ENCODE measurements at places on chromosomes 11 and 22.

DNA sequence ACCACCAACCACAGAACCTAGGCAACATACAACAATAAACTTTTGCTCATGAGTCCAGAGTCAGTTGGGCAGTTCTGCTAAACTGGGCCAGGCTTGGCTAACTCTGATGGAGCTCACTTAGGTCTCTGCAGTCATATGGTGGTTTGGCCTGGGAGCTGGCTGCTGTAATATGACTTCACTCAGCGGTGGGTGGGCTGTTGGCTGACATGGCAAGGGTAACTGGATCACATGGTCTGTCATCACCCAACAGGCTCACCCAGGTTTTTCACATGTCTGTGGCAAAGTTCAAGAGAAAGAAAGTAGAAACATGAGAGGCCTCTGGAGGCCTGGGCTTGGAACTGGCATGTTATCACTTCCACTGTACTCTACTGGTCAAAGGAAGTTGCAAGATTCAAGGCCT lies 43.2 kb upstream of the CLMP start:
- no peak for DNase-seq

GRCh38 chr11:45110562-45110961 lies 35.9 kb upstream of the PRDM11 start:
- peak; percentile 83 for DNase-seq

DNA sequence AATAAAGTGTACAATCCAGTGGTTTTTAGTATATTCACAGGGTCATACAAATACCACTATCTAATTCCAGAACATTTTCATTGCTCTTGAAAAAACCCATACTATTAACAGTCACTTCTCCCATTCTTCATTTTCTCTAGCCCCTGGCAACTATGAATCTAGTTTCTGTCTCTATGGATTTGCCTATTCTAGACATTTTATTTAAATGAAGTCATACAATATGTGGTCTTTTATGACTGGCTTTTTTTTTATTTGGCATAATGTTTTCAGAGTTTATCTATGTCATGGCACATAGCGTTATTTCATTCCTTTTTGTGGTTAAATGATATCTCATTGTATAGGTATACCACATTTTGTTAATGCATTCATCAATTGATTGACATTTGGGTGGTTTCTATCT lies 59.4 kb downstream of the KDM2A start:
- DNase-seq: no peak

GRCh38 chr11:37496201-37496600 lies 898.2 kb upstream of the RAG2 start:
- DNase-seq: no peak

DNA sequence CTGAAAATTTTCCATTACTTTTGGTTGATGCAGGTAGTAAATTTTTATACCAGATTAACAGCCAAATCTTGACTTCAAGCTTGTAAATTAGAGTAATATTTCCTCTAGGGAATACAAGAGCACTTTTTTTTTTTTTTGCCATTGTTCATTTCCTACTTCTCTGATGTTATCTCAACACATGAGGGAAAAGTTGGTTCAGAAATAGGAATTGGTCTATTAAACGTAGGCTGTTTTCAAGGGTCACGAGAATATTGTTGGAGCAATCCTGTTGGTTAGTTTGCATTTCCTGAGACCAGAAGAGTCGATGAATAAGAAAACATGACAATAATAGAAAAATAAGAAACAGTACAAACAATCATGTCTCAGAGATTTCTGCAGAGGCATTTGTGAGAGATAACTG lies 453.9 kb upstream of the CCDC179 start:
- no peak for DNase-seq

GRCh38 chr11:102322560-102322959 lies 5.3 kb downstream of the BIRC3 start:
- no peak for DNase-seq

DNA sequence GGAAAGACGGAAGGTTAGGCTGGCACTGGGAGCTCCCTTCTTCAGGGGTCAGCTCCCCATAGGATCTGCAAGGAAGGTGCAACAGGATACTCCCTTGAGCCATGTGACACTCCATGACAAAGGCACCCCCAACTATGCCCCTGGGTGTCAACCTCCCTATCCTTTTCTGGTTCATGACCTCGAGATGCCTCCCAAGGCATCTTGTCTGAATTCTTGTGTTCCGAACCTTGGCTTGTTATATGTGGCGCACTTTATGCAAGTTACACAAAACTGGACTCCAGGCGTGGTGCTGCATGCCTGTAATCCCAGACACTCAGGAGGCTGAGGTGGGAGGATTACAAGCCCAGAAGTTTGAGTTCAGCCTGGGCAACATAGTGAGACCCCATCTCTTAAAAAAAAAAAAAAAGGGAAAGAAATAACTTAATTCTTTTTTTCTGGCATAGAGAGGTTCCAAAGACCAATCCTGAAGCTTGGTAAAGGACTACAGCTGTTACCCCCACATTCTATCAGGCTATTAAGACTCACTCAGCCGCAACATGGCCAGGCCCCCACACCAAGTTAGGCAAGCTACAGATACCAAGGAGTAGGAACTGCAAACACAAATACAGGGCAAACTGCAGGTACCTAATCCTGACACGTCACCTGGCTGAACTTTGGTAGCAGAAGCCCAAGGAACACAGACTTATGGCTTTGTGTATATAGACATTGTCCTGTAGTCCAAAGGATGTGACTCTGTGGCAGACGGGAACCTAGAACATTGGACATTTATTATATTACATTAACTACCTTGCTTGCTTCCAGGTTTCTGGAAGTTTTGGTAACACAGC lies 1.4 kb downstream of the C11orf24 start:
- no peak for DNase-seq

- DNase-seq: peak; percentile 42
Measured at GRCh38 chr22:26502688-26503561, 9.3 kb downstream of the TFIP11 start.

DNA sequence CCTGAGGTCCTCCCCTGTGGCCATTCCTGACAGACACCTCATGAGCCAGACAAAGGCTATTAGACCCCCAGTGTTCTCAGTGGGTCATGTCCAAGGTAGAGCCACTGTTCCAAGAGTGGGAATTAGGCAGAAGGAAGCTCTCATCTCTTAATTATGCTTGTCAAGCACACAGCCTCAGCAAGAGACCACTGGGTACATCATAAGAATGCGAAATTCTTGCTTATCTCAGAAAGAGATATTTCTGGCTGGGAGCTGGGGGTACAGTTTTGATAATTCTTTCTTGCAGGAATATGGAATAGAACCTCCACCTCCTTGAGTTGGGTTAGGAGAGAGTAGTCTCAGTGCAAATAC lies 1280.0 kb upstream of the CNTN5 start:
- no peak for DNase-seq

DNA sequence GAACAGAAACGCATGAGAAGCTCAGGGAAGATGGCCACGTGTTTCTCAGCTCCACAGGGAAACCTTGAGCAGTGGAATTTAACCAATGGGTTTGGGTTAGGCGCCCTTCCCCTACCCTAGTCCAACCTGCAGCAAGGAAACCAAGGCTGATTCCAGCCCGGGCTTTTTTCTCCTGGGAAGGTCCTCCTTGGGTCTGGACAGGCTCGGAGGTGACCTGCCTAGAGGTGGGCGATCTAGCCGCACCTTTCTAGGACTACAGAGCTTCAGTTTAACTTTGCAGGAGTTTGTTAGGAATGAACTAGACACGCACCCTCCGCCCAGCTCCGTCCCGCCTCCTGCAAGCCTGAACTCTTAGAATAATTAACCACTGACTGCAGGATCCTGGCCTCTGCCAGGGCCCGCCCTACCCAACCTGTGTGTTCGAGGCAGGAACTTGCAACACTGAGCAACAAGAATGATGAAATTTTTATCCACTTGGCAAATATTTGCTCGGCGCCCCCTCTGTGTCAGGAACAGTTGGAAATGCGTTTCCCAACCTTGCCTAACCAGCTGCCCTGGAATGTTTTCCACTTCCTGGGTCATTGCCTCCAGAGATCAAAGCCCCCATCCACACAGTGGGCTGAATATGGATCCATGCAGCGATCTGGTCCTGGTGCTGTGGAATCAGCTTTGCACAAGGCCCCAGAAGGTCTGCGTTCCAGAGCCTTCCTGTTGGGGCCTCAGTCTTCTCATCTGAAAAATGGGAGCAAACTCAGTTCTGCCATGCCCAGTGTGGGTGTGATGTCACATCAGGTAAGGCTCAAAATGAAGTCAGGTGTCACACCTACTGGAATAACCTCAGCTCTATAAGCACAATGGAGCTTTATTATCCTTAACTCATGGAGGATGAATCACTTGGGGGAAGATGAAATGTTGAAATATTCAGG lies 13.3 kb downstream of the MPST start:
- DNase-seq: peak; percentile 62

DNA sequence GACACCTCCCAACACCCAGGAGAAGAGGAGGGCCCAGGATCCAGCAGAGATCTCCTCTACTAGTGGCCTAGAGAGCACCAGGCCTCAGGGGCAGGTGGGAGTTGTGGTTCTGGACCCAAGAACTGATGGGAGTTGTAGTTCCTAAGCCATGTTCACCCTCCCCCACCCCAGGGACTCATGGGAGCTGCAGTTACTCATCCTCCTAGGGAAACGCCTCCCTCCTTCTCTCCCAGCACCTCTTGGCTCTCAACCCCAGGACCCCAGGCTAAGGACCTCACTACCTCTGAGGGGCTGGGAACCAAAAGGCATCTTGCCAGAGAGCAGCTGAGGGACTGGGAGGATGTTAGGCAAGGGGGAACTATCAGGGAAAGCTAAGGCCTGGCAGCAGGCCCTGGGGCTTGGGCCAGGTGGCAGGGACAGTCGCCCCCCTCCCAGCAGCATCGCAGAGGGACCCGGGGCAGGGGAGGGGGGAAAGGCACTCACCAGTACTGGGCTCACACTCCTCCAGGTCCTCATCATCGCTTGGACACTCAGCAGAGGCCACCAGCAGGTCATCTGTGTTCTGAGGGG lies 28.9 kb downstream of the SLC22A12 start:
- peak; percentile 53 for DNase-seq

DNA sequence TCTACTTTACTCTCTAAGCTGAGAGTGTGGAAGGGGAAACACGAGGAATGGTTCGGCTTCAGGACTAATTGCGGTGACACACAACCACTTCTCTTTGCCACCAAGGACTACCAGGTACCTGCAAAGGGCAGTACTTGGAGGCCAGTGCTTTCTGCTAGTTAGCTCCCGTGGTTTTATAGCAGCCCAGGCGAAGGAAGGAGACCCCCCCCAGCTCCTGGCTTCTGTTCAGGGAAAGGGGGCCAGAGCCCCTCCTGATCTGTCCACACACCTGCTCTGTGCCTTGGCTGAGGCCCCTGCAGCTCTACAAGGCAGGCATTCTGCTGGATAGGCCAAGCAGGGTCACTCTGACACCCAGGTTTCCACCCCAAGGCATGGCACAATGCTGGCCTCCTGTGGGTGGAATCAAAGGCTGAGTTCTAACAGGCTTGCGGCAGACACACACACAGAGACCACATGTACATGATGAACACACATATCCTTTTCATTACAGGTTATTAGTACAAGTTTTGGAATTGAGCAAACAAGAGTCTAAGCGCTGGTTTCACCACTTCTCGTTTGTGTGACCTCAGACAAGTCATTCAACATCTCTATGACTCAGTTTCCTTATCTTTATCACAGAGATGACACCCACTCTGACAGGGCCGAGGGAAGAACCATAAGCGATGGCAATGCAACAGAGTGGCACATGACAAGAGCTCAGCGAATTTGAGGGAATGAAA lies 7.5 kb downstream of the SERPIND1 start:
- no peak for DNase-seq

DNA sequence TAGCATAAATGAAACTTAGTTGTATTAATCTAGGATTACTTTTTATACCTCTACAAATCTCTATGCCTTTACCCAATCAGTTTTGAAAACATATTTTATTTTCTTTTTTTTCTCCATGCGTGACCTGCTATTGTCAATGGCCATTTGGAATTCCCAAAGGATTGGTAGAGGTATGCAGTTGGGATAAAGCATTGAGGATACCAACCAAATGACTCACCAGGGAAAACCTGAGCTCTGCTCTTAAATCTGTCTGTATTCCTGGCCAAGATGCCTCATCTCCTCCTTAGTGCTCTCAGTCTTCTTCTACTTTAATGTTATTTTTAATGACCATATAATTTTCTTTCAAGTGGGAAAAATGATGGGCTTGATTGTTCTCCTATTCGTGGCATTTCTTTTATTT lies 61.9 kb downstream of the EHF start:
- no peak for DNase-seq

DNA sequence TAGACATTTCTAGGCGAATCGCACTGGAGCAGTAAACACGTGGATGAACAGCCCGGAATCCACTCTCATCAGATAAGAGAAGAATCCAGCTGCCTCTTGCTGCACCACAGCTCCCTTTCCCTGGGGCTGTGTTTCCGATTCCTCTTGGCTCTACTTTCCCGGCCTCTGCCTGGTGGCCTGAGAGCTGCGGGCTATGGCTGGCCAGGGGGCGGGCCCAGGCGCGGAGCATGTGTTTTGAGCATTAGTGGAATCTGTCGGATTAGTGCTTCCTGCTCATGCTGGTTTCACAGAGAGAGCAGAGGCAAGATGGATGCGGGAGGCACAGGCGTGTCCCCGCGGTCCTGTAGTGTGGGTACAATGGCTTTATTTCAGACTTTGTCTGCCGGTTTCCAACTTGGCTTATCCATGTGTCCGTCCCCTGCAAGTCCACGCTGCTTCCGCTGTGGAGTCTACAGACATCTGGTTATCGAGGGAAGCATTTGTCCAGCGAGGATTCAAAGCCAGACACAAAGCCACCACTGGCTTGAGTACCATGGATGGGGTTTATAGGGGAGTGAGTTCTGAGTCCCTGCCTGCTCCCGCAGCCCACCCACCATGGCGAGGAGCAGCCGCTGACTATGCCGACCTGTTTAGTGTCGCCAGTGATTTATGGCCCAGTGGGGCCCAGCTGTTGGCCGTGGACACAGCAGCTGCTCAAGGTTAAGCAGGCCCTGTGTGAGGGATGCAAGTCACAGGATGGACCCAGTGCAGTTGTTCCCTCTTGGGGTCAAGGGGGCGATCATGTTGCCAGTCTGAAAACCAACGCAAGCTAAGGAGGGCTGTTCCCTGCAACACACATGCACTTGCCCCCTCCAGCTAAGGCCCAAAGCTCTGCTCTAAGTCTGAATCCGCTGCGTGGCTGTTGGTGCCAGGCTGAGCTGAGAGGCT lies 43.3 kb upstream of the EP300 start:
- DNase-seq: peak; percentile 92

- peak; percentile 77 for DNase-seq
Measured at GRCh38 chr22:27775758-27776649, 25.6 kb downstream of the MN1 start.

- DNase-seq: peak; percentile 68
Measured at GRCh38 chr11:61297341-61297740, 2.2 kb upstream of the VWCE start.

DNA sequence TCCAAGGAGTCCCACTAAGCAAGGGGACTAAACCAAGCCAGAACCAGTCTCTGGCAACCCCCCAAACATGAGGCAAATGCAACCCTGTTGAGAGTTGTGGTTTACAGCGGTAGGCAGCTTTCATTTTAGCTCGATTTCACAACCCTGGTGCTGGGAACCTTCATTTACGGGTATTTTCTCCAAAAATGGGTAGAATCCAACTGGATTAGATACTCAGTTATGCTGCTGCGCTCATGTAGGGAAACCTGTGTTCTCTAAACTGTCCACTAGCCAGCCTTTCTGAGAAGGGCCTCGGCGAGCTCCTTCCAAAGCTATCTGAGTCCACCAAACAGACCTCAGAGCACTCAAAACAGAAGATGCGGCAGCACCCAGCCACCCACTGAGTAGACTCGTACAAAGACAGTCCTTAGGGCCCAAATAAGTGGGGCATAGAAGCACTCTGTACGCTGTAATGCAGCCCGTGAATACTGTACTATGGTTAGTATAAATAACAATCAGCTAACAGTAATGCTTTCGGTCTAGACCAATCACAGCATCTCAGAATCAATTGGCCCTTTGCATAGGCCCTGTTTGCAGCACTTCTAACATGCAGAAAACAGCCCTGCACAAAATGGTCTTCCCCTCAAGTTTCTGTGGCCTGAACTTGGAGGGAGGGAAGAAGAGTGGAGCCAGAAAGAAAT lies 104.7 kb downstream of the ETS1 start:
- no peak for DNase-seq

Data from GM03348 (cell line).